ENCODE measurements at places on chromosomes 4 and X.

GRCh38 chrX:150334100-150334499 lies 29.0 kb upstream of the MAMLD1 start:
- DNase-seq, result no peak

- no peak for DNase-seq
Observed at GRCh38 chr4:43276321-43276720, 383.8 kb downstream of the GRXCR1 start.

DNA sequence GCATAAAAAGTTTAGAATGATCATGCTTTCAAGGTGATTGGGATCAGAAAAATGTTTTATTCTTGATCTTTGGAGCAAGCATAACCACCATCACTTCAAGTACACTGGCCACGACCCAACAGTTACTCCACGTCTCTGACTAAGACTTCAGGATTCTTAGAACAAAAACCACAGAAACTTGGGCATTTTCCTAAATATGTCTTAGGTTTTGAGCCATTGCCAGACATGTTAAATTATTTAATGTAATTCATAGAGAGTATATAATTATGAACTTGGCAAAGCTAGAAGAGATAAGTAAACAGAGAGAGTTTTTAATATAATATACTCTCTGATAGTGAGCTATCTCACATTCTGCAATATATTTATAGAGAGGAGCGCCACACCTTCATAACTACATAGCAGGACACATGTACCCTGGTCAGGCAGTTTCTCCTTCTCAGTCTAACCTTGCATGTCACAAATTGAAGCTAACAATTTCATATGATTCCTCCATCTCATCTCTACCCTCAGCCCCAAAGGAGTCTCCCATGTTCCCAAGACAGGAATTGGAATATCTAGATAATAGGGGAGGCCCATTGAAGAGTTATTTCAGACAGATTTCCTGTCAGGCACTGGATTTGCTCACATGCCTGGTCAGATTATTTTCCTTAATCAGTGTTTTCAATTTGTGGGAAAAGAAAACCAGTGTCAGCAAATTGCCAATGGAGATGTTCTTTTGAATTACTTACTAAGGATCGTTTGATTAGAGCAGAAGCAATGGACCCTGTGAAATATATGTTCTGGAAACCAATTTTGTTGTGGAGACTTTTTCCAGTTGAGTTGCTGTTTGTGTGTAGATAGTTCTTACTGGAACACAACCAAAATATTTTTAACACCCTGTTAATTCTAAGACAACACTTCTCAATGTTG lies 61.7 kb upstream of the GUCY1A1 start:
- DNase-seq, result no peak

- no peak for DNase-seq
Observed at GRCh38 chrX:6674734-6675133, 139.8 kb upstream of the VCX3A start.

GRCh38 chr4:129999156-129999555 lies 903.2 kb downstream of the C4orf33 start:
- DNase-seq, result no peak

DNA sequence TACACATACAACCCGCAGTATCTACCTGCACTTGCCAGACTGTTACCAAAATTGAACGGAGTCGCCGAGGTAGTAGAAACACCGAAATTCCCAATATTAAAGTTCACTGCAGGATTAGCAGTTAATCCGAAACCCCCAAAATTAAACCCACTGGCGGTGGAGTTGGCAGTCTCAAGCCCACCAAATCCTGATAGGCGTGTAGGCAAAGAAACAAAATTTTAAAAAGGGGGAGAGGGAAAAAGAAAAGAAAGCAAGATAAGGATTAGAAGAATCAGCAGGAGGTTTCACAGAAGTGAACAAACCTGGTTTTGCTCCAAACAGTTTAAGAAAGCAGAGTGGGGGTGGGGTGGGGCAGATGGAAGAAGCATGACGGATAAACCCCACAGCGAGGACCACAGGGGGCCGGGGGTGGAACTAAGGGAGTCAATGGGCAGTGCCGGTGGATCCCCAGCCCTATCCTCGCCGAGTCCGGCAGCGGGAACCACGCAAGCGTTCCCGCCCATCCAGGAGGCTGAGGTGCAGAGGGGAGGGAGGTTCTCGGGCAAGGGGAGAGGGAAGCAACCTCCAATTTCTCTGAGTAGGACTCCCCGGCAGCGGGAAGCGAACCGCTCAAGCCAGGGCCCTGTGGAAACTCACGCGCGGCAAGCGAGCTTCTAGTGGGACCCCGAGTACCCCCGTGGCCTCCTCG lies 599 bp downstream of the NUP54 start:
- DNase-seq, result no peak
